HFF-Myc (cell line): ENCODE measurements at places on chromosomes 5 and 9.
A peak's percentile ranks its signal among the peaks of the same experiment; 100 is the strongest.

- DNase-seq, result no peak
These were observed 37.0 kb upstream of the SAP30L start for GRCh38 chr5:154408811-154409210.

- DNase-seq, result no peak
These were observed 134.9 kb upstream of the CDKN2B start for GRCh38 chr9:22143799-22144625.

DNA sequence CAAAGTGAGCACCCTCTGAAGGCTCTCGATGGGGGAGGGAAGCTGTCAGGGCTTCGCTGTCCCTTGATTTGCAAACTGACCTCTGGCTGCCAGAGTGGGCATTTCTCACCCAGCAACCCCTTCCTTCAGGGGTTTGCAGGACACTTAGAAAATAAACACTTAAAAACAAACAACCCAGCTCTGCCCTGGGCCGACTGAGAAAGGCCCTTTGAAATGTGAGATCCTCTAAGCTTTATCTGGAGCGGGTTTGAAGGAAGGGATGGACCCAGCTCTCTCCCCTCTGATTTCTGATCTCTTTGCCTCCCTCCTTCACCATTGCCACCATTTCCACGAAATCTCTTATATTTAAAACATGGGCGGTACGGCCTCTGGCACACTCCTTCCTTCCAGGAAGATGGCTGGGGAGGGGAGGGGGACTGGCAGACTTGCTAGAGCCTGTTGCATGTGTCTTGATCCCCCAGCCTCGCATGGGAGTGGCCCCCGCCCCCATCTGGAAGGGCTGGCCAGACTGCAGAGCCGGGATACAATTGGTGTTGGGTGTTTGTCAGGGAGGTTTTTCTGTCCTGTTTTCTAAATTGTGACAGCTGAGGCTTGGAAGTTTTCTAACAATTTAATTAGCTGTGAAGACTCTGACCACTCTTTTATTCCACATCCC lies 20.2 kb downstream of the OLFM1 start:
- no peak for DNase-seq

DNA sequence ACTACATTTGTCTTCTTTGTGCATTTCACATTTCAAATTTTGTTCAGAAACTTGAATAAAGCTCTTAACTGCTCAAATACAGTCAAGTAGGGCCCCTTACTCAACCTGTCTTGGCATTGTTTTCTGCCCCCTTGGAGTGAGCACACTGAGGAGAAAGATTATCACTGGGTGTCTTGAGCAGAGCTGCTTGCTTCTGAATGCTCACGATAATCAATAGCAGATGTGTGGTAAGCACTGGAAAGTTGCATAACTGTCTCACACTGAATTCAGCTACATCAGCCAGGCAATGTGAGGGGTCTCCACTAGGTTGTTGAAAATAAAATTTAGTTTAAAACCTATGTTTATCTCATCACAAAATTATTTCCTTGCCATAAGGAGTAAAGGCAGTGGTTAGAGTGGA lies 7.8 kb upstream of the TNFAIP8 start:
- peak; percentile 66 for DNase-seq

DNA sequence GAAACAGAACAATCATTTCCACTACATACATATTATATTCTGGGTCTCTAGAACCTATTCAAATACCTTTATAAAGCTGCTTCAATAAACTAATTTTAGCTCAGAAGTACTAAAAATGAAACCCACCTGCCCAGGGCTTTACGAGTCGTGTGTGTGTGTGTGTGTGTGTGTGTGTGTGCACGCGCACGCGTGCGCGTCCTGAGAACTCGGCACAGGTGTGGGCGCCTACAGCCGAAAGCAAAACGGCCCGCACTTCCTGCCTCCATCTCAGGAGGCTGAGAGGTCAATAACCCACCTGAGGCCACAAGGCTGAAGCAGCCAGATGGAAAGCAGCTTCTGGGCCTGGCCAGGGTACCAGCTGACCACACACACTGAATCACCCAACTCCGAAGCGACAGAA lies 3.0 kb downstream of the CLPTM1L start:
- DNase-seq, result no peak

- DNase-seq, result no peak
These were observed 22.8 kb downstream of the CSNK1A1 start for GRCh38 chr5:149528281-149529060.

GRCh38 chr5:136103118-136103517 lies 29.5 kb upstream of the SMAD5 start:
- DNase-seq, result no peak

- no peak for DNase-seq
These were observed 9.0 kb downstream of the SLC36A1 start for GRCh38 chr5:151456321-151456940.

- DNase-seq, result no peak
These were observed 85.2 kb downstream of the EHMT1 start for GRCh38 chr9:137703842-137704508.

DNA sequence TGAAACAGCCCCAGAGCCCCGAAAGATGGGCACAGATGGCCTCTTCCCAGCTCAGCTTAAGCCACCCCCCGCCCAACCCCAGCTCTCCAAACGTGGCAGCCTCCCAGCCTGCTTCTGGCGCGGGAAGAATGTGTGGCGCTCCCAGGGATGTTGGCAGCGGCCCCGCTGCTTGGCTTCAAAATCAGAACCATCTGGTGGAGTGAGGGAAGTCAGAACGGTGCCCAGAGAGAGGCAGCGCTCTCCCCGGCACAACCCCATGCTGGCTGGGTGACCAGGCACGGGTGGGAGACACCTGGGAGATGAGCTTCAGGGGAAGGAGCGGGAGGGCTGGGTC lies 72.7 kb upstream of the ORM1 start:
- DNase-seq, result peak; percentile 71

DNA sequence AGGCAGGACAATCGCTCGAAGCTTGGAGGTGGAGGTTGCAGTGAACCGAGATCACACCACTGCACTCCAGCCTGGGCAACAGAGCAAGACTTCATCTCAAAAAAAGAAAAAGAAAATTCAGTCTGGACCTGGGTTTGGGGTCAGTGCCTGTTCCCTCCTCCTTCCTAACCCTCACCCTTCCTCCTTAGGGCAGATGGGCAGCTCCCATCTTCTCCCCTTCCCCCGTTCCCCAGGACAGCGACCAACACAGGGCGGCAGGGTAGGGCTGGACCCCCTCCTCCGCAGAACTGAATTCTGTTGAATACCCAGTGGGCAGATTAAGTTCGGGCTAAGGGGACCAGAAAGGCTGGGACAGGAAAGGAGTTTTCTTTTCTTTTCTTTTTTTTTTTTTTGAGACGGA lies 1.5 kb upstream of the RMND5B start:
- DNase-seq, result no peak

GRCh38 chr9:133782157-133783130 lies 44.3 kb upstream of the SARDH start:
- peak; percentile 27 for DNase-seq

DNA sequence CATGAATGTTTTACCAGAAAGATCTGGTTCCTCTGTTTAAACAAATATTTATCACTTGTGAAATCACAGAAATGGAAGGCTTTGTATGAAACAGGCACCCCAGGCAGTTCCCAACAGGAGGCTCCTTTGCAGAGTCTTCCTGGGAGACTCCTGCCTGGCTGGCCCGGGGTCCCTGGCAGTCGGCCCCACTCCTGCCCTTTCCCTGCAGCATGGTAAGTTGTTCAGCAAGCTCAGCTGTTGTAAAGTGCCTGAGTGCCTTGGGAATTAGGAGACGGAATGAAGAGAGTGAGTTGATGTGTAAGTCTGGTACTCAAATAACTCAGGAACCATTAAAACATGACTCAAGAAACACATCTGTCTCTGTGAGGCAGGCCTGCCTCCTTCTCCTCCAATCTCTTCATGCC lies 17.5 kb upstream of the LHFPL2 start:
- DNase-seq, result no peak

GRCh38 chr5:111998871-111999270 lies 241.9 kb upstream of the NREP start:
- no peak for DNase-seq

DNA sequence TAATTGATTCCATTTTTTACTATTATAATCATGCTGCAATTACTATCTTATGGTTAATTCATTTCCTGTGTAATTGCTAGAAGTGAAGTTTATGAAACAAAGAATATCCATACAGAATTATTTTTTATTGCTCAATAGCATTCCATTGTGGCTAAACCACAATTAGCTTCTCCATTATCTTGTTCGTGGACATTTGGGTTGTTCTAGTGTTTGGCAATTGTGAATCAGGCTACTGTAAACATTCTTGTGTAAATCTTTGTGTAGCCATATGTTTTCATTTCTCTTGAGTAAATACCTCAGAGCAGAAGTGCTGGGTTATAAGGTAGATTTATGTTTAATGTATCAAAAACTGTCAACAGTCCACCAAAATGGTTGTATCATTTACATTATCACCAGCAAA lies 341.1 kb downstream of the MAT2B start:
- no peak for DNase-seq

GRCh38 chr9:102124465-102124864 lies 386.0 kb upstream of the GRIN3A start:
- no peak for DNase-seq

- no peak for DNase-seq
These were observed 173.5 kb upstream of the NREP start for GRCh38 chr5:111930449-111930848.

- DNase-seq, result peak; percentile 62
These were observed 45.4 kb downstream of the RAB14 start for GRCh38 chr9:121156263-121156731.

- DNase-seq, result no peak
These were observed 434.1 kb downstream of the PLK2 start for GRCh38 chr5:58025809-58026208.

DNA sequence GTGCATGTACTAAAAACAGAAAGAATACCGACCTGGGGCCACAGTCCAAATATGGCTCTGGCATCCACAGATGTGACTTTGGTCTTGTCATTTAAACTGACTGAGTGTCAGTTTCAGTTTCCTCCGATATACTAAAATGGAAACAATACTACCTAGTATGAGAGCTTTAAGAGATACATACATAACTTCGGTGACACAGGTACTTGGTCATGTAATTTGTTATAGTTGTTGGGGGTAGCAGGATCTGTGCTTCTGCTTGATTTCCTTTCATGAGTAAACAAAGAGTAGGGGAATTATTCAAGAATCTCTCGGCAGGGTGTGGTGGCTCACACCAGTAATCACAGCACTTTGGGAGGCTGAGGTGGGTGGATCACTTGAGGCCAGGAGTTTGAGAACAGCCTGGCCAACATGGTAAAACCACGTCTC lies 32.1 kb downstream of the MTMR12 start:
- no peak for DNase-seq

DNA sequence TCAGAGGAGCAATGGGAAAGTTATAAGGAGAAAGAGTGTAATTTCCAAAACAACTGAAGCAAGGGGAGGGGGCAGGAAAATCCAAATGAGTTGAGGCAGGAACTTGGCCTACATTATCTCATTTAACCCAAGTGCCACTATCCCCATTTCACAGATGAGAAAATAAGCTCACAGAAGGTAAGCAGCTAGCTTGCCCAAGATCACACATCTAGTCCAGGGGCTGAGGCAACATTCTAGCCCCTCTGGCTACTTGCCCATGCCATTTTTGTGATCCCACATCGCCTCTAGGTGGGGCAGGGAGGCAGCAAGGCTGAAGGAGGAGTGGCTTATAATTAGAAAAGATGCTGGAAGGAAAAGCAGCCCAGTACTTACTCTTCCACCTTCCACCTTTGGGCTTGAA lies 2.6 kb upstream of the PSIP1 start:
- DNase-seq, result no peak

GRCh38 chr5:113218906-113219517 lies 215.8 kb downstream of the TSSK1B start:
- no peak for DNase-seq

DNA sequence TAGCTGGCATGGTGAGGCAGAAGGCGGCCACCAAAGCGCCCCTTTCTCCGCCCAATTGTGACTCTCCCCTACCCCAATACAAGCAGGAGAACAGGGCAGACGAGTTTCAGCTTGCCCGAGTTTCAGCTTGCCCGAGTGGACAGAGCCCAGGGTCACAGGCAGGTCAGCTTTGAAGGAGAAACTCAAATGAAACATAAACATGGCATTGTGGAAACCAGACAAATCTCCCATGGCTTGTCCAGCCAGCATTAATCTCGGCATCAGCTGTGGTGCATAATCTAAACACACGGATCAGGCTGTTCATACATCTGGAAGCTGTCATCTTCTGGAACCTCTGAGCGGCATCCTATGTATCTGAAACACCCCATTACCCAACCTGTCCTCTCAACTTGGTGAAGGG lies 16.9 kb downstream of the PTCH1 start:
- no peak for DNase-seq

GRCh38 chr5:156411185-156411613 lies 84.2 kb downstream of the SGCD start:
- DNase-seq, result peak; percentile 87

DNA sequence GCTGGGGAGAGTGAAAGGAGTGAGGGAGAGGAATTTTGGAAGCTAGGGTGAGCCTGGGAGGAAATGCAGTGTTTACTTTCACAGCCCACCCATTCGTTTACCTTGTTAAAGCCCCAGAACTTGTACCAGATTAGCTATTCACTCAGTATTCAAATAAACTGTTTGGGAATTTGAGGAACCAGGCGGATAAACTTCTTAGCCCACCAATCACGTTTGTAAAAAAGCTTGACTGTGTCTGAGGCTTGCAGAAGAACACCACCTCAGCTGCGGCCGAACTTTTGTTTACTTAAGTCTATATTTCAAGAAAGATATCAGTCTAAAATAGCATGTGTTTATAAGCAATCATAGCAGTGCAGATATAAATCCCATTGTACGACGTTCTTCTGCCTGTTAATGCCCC lies 5.2 kb upstream of the TLE1 start:
- no peak for DNase-seq

GRCh38 chr5:82356808-82357671 lies 78.9 kb upstream of the RPS23 start:
- DNase-seq, result peak; percentile 92

DNA sequence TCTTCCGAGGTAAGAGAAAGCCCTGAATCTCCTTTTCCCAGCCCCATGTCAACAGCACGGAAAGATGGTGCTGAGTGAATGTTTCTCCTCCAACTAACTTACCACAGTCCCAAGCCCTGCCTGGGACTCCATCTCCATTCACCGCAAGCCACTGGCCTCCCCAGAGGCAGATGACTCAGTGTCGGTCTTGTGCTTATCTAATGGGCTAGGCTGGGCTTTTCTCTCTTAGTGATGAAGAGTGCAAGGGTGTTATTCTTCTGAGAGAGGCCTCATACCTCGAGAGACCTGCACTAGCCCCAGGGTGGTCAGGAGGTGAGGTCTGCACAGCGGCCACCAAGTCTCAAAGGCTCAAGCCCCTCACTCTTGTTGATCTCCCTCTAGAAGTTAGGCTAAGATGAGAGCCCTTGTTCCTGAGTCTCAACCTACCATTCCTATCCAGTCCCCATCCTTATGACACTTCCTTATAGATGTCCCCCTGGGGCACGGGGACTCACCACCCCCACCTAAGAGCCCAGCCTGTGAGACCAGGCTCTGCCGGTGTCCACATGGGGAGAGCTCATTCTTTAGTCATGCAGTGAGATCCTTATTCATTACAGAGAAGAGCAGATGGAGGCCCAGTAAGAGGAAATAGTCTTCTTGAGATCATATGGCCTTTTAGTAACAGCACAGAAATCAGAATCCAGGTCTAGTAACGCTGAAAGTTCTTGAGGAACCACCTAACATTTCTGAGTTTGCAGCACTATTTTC lies 127.0 kb downstream of the SAXO1 start:
- DNase-seq, result no peak

- no peak for DNase-seq
These were observed 44.9 kb downstream of the SHB start for GRCh38 chr9:38024036-38024681.
